ENCODE measurements at places on chromosomes 13 and 19.

- DNase-seq, result no peak
These were observed 47.4 kb upstream of the KL start for GRCh38 chr13:32968793-32969192.

- DNase-seq, result no peak
These were observed 1.2 kb upstream of the MYDGF start for GRCh38 chr19:4671185-4671851.

DNA sequence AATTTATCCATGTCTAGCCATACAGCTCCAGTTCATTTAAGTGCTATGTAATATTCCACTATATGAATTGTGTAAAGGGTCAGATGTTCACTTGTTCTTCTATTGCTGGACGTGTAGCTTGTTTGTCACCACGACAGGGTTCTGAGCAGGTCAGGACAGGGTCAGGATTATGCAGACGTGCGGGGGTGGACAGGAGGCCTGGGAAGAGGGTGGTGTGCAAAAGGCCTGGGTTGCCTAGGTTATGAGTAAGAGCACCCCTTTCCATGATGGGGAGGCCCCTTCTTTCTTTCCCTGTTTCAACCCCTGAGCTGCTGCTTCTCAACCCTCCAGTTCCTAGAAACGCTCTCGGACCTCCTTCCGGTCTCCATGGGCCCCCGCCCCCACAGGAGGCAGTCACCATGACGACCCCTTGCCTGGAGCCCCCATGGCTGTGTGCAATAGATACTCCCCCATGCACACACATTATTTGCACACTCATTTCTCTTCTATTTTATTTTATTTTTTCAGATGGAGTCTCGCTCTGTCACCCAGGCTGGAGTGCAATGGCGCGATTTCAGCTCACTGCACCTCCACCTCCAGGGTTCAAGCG is 2.0 kb downstream of the EXOC3L2 start:
- DNase-seq, result no peak

- DNase-seq, result no peak
These were observed 1229.0 kb downstream of the PCDH9 start for GRCh38 chr13:66001140-66001539.

DNA sequence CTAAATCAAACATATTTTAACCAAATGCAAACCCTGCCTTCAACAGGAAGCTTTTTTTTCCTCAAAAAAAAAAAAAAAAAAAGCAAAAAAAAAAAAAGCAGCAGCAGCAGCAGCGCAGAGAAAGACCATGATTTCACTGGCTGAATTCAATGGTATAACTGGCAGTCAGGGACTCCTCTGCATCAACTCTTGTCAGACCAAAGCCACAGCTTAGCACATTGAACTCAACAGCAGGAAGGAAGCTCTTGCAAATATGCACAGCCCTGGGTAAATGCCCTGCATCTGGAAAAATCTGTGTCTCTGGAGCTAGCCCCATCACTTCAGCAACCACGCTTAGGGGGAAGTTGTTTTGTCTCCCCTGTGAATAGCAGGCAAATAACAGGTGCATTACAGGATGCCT is 17.6 kb upstream of the DHRS12 start:
- DNase-seq, result no peak
